Stimulated activated CD4-positive, alpha-beta T cell treated with anti-CD3 and anti-CD28 coated beads, Interleukin-1b, Interleukin-23, amount 100 ng/mL, for 1 hour (primary cell): ENCODE measurements at places on chromosomes 16 and 17.

DNA sequence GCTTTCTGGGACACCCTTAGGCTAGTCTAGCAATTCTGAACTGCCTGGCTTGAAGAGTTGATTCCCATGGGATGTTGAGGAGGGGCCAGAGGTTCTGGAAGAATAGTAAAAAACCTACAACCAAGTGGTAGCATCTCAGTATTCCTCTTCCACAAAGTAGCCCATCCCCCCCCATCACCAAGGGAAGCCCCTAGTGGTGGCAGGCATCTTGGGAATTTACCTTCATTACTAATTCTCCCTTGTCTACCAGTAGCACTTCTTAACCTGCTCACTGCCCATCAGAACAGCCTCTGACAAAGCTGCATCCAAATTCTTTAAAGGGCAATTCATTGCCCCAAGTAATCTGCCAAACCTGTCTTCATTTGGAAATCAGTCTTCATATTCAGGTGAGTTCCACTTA is 12.8 kb upstream of the RAB11FIP4 start:
- DNase-seq, result no peak

DNA sequence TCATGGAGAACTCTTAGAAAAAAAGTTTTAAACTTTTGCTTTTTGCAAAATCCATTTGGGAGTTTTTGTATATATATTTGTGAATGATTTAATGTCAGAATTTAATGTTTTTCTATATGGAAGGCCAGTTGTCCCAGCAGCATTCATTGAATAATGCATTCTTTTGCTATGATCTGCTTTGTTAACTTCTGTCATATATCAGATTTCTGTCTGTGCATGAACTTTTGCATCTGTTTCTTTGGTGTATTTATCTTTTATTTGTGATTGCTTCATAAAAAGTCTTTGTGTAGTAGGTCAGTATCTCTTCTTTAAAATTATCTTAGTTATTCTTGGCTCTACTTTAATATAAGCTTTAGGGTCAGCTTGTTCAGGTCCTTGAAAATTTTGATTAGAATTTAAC is 84.2 kb downstream of the MAP2K4 start:
- DNase-seq, result no peak

DNA sequence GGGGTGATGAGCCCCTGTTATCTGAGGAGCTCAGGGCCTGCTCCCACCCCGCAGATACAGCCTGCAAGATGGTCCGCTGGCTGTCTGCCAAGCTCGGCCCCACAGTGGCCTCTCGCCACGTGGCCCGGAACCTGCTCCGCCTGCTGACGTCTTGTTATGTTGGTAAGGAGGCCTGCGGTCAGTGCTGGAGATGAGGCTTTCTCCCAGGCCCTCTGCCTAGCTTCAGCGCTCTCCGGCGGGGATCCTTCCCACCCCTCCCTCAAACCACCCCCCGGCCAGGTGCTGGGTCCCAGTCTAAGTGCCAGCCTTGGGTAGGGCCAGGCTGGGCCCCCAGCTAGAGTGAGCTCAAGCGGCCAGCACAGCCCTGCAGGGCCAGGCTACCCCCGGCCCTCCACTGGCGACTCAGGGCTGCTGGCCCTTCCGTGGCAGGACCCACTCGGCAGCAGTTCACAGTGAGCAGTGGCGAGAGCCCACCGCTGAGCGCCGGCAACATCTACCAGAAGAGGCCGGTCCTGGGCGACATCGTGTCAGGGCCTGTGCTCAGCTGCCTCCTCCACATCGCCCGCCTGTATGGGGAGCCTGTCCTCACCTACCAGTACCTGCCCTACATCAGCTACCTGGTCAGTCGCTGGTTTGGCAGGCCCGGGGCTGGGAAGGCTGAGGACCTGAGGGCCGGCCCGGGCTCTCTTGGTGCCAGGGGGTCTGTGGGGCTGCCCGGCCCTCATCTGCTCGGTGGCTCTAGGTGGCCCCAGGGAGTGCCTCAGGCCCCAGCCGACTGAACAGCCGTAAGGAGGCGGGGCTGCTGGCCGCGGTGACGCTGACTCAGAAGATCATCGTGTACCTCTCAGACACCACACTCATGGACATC is 6.1 kb downstream of the WDR81 start:
- no peak for DNase-seq

- DNase-seq, result no peak
Observed at GRCh38 chr17:4318596-4318995, 47.9 kb downstream of the UBE2G1 start.

DNA sequence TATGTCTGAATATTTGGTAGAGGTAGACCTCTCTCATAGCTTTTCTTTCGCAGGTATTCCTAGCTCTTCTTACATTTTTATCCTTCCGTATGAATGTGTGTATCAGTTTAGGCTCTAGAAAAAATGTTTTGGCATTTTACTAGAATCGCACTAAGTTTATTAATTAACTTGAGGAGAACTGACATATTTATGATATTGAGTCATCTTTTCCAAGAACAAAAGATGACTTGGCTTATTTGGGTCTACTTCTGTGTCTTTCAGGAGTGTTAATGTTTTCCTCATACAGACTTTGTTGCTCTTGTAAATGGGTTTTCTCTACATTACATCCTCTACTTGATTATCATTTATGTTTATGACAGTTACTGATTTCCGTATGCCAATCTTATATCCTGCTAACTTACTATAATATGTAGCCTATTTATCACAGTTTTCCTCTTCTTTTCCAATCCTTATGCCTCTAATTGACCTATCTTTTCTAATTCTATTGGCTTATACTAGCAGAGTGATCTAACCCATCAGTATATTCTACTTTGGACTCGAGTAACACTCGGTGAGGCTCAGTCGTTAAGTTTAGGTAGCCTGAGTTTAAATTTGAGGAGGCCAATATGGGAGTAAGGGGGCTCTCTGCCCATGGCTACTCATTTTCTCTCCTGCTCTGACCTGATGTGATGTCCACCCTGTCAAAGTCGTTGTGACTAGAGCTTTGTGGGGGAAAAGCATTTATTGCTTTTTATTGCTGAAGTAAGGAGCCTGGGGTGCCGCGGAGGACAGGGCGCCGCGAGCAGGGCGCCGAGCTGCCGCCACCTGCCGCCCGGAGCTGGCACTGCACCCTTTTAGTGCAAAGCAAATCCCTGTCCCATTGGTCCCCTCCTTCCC is 20.0 kb downstream of the ST6GALNAC1 start:
- DNase-seq, result peak; percentile 47

- DNase-seq, result no peak
Observed at GRCh38 chr16:56956756-56957155, 5.0 kb upstream of the CETP start.
